ENCODE measurements at places on chromosomes 5 and 9.

- DNase-seq = no peak
These were observed 116.1 kb downstream of the TUSC1 start for GRCh38 chr9:25562101-25562500.

GRCh38 chr5:28286566-28286965 is 1248.2 kb upstream of the CDH9 start:
- DNase-seq = no peak

GRCh38 chr5:143066556-143067281 is 296.5 kb downstream of the ARHGAP26 start:
- DNase-seq = peak; percentile 51

DNA sequence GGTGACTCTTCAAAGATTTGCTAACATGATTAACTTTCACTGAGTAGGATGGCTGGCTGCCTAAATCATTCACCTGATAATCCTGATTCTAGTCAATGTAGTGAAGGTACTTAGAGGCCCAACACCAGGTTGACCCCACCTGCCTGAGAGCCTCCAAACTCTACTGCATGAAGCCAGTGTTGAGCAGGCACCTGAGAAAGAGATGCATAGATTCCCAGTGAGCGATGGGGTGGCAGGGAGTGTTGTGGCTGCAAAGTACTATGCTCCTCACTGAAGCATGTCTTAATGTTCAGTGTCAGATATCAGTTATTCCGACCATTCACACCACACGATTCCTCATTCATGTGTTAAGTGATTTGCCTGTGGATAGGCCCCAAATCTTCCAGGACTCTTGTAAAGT is 804.4 kb downstream of the TLE4 start:
- DNase-seq = no peak

DNA sequence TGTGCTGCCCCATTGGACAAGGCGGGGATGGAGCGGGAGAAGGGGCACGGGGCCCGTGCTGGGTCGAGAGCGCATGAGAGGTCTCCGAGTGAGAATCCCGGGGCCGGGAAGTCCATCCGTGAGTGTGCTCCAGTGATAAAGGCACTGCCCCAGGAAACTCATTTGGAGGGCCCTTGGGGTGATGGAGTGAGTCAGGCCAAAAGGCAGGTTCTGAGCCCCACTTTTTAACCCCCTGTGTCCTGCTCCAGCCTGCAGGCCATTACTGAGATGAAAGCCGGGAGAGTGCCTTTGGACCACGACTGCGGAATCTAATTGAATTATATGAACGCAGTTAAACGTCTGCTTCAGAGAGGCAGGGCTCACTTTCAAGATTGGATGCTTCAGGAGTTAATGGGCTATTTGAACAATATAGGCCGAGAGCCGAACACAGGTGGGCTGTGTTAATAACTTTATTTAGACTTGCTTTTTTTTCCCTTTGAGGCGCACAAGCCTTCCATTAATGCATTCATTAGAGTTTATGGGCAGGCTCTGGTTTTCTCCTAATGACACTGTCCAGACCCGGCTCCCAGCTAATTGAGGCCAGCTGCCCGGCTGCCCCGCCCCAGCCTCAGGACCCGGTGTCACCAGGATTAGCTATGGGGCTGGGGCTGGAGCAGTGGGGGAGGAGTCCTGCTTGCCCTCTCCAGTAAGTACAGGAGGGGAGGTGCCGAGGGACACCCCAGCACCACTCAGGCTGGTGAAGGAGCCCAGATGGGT is 79.1 kb upstream of the LMX1B start:
- DNase-seq = no peak

DNA sequence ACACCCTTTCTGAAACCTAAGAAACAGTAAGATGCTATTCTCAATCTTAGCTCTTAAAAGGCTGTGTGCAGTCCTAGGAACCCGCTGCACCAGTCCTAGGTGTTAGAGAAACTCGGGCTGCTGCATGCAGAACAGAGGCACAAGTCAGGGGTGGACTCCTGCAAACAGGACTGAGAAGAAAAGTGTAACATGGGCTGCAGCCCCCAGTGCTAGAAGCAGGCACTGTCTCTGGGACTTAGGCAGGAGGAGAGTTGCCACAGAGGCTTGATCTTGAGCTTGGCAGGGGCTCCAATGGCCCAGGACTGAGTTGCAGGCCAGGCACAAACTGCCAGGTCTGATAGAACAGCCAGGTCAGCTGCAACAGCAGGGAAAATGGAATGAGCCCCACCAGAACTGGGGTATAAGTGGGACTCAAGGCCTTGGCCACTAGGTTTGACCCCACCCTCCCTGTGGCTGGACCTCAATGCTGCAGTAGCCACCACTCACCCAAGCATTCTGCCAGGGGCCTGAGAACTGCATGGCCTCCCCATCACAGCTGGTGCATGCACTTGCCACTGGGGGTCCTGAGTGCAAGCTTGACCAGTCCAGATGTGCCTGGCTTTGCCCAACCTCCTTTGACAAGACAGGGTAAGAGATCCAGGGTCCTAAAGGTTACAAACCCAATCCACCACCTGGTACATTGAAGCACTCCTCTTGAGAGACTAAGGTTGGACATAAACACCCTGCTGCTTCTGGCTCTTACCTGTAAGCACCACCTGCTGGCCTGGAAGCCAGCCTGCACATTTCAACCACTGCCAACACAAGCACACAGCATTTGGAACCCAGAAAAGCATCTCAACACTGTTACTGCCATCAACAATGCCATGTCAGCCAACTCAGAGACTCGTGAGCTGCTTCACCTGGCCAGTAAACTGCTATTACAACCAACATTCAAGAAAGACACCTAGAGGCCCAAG is 103.3 kb downstream of the FBXL17 start:
- no peak for DNase-seq

- DNase-seq = no peak
These were observed 525 bp upstream of the AK3 start for GRCh38 chr9:4741365-4742089.

DNA sequence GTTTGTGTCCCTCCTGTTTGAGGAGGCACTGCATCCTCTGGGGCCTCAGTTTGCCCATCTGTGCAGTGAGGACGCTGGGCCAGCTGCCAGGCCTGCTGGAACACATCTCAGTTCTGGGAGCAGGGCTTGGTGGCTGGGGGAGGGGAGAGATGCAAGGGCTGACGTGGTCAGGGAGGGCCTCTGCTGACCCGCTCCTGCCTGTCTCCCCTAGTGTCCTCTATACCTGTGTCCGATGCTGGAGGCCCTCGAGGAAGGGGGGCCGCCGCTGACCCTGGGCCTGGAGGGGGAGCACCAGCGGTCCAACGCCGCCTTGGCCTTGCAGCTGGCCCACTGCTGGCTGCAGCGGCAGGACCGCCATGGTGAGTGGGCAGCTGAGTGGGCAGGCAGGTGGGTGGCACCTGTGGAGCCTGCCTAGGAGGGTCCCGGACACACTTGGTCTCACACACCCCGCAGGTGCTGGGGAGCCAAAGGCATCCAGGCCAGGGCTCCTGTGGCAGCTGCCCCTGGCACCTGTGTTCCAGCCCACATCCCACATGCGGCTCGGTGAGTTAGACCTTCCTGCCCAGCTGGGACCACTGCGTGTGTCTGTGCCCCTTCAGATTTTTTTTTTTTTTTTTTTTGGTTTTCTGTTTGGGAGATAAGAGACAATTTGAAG is 5.8 kb downstream of the FPGS start:
- DNase-seq = no peak

- DNase-seq = peak; percentile 95
These were observed 220.4 kb downstream of the ARRDC3 start for GRCh38 chr5:91162534-91163381.

GRCh38 chr5:40720069-40720468 is 35.7 kb downstream of the TTC33 start:
- no peak for DNase-seq

GRCh38 chr9:127424676-127424999 is 456 bp downstream of the ZNF79 start:
- peak; percentile 50 for DNase-seq

GRCh38 chr5:86866036-86866435 is 248.3 kb downstream of the COX7C start:
- no peak for DNase-seq

DNA sequence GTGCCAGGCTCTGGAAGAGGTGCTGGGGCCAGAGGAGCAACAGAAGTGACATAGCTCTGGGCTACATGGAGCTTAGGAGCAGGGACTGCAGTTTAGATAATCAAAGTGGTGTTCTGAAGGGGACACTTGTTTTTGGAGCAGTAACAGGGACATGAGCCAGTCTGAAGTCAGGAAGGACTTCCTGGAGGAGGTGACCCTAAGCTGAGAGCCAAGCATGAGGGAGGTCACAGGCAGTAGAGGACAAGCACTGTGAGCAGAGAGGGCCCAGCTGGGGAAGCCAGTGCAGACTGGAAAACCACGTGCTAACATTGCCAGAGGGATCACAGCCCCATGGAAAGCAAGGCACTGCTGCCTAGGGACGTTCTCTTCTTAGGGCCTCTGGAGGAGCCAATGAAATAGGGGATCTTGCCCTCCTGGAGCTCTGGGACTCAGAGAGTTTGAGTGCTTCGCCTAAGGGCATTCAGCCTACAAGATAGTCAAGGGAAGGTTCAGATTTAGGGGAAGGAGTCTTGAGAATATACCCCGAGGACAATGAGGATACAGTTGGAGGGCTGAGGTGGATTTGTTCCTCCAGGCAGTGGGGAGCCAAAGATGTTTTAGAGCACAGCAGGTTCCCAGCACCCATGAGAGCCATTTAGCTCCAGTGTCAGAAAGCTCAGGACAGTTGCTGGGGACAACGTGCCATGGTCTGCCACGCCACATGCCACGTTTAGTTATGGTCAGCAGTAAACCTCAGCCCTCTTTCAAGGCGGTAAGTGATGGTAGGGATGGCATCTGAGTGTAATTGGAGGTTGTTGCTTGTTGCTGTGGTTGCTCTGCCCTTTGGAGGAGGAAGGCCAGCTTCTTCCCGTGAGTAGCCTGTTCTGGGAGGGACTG is 40.5 kb upstream of the SH3PXD2B start:
- no peak for DNase-seq

GRCh38 chr5:50807661-50808060 is 141.2 kb downstream of the PARP8 start:
- DNase-seq = no peak

GRCh38 chr9:31078175-31078574 is 1306.3 kb upstream of the ACO1 start:
- no peak for DNase-seq

DNA sequence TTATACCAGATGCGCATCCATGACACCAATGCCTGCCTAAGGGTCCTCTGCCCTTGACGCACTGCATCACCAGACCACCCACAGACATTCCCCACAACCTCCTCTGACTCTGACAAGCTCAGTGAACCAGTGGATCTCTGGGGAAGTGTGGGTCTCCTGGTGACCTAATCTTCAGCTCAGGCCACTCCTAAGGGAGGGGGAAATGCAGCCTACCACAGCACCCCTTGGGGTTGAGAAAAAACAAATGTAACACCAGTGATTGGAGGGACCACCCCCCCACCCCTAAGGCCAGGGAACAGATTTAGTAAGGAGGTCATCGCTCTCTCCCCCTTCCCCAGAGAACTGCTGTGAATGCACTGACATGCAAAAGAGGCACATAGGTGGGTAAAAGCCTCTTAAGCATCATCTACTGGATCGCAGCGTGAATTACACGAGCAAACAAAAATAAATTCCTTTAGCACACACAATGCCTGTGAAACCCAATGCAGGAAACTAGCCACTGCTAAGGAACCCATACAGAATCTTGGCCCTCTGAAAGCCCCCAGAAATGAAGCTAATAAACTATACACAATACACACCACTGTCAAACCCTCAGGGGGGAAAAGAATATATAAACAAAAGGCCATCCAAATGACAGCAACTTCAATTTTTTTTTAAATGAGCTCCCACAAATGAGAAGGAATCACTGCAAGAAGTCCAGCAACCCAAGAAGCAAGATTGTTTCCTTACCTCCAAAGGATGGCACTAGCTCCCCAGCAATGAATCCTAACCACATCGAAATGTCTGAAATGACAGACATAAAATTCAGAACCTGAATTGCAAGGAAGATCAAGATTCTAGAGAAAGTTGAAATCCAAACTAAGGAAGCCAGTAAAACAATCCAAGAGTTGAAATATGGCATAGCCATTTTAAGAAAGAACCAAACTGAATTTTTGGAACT is 513.7 kb upstream of the PTGER4 start:
- DNase-seq = peak; percentile 31

DNA sequence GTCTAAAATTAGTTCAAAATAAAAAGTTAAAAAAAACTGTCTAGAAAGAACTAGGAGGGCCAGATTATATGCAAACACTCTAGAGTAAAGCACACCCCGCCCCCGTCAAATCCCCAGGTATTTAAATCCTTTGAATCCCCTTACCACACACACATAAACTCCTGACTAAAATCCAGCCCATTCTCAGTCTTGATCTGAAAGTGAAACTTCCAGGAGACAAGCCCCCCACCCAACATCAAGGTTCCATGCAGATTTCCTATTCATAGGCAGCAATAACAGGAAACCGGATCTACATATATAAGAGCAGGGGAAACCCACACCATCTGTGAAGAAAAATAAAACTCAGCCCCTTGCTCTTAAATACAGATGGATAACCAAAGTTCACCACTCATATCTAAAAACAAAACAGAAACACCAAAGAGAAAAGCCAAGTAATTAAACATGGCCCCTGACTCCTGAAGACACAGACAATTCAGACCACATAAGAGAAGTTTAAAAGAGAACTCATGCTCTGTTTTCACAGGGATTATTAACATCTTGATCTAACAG is 42.3 kb downstream of the MARCHF3 start:
- DNase-seq = no peak

- DNase-seq = peak; percentile 1
These were observed 207.1 kb downstream of the VPS13A start for GRCh38 chr9:77384406-77384805.

DNA sequence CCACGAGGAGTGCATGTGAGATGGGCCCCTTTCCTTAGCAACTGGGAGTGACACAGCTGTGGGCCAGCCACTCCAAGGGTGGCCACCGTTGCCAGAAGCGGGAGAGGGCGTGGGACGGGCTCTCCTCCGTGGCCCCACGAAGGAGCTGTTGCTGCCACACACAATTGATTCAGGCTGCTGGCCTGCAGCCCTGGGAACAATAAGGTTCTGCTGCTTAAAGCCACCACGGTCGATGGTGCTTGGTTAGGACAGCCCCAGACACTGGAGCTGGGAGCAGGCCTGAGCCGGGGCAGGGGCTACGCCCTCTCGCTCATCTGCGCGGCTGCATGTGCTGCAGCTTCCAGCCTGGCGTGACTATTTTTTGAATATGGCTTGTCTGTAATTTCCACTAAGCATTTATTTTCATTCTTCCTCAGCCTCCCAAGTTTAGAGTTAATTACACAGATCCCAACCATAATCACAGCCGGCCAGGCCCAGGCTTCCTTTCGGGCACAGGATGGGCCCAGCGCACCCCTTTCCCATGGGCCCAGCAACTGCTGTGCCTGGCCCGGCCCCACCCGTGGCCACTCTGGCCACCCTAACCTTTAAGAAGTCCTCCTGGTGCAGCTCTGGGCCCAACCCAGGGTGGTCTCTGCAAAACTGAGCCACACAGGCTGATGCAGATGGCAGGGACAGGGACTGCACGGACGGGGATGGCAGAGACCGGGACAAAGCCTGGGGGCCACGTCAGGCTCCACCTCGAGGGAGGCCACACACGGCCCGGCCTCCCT is 49.7 kb downstream of the VAV2 start:
- no peak for DNase-seq

DNA sequence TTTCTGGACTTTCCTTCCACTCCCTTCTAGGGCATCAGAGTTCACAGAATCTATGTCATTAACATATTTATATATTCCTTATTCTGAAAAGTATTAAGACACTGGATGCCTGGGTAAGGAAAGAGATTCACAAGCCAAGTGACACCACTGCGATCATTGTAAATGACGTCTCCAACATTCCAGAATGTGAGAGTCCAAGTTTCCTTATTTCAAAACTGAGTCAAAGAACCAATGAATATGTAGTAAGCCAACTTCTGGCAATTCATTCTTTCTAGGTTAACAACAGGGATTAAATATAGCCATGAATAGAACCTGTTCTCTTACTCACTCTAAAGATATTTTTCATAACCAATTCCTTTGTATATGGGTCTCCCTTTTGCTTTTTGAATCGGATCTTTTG is 18.1 kb downstream of the RAI14 start:
- no peak for DNase-seq
